ENCODE measurements at places on chromosomes 2 and 18.

GRCh38 chr2:65075176-65075575 lies 19.0 kb downstream of the CEP68 start:
- DNase-seq, result no peak

DNA sequence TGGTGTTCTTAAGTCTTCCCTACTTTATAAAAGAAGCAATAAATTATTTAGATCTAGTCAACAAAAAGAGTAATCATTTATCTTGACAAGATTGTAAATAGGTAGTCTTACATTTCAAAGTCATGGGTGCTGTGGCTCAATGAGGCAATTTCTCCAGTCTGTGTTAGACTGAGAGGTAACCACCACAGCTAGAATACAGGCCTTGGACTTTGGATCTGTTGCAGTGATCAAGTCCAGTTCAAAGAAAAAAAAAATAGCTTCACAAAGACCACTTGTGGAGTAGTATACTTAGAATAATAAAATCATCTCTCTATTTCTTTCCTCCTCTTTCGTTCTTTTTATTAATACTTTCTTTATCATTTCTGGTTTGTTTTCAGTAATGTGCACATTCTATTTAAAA lies 93.1 kb upstream of the FSIP2 start:
- no peak for DNase-seq

- DNase-seq, result no peak
These were observed 51.8 kb downstream of the BIN1 start for GRCh38 chr2:127054996-127055785.

- DNase-seq, result peak; percentile 30
These were observed 503 bp downstream of the ANXA4 start for GRCh38 chr2:69742322-69742952.

- no peak for DNase-seq
These were observed 492 bp downstream of the COLEC11 start for GRCh38 chr2:3595404-3595803.

- no peak for DNase-seq
These were observed 402.6 kb downstream of the NBAS start for GRCh38 chr2:15158532-15158931.

Data from stimulated activated CD8-positive, alpha-beta memory T cell treated with anti-CD3 and anti-CD28 coated beads, Interleukin-4, amount 100 ng/mL, for 48 hours (primary cell).